Stomach (tissue), 19 donors: ENCODE measurements at places on chromosomes 7 and 10. TPM values are rescaled to one million over a fixed set of nuclear protein-coding genes. Genes with fewer than 3 reads are reported as not detected.

DNA sequence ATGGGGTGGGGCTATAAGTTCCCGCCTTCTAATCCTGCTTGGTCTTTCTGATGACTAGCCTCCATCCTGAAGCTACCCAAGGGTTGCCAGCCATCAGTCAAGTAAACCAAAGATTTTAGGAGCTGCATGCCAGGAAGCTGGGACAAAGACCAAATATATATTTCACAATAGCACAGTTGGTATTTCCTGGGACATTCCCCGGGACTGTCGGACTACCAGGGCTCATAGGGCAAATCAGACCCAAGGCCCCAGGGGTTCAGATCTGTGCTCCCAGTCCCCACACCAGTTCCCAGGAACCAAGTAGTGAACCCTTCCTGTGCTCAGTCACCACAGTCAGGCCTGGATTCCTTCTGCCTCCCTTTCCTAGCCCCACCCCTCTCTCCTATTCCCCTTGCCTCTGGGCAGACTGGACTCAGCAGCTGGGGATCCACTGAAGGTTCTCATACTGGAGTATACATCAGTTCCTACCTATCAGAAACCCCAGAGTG, 5.7 kb upstream of the CXCL12 start:
- no peak overlapping the region for H3K27ac ChIP-seq
- no peak overlapping the region for H3K4me3 ChIP-seq
- H3K36me3 ChIP-seq = no peaks in the 10 kb centered on the region
- H3K27me3 ChIP-seq = peaks cover 13% of the 10 kb centered on the region
- H3K4me1 ChIP-seq = peaks cover 3% of the 10 kb centered on the region
- DNase-seq = no peak

GRCh38 chr10:94213980-94214379, 148.8 kb downstream of the NOC3L start:
- H3K36me3 ChIP-seq = no peaks in the 10 kb centered on the region
- no peak for DNase-seq
- H3K4me3 ChIP-seq = no peak overlapping the region
- peaks cover 32% of the 10 kb centered on the region for H3K4me1 ChIP-seq
- no peaks in the 10 kb centered on the region for H3K27me3 ChIP-seq
- peak overlapping the region; percentile 65 for H3K27ac ChIP-seq

- no peaks in the 10 kb centered on the region for H3K27me3 ChIP-seq
These were observed 8.9 kb downstream of the GLI3 start for GRCh38 chr7:42227936-42228591.

GRCh38 chr7:134940729-134941128, 45.6 kb upstream of the AGBL3 start:
- no peak overlapping the region for H3K4me3 ChIP-seq
- DNase-seq = no peak
- peaks cover 18% of the 10 kb centered on the region for H3K36me3 ChIP-seq
- H3K27ac ChIP-seq = peak overlapping the region; percentile 72
- H3K27me3 ChIP-seq = no peaks in the 10 kb centered on the region
- H3K4me1 ChIP-seq = peaks cover 52% of the 10 kb centered on the region

- no peak overlapping the region for H3K4me3 ChIP-seq
- no peak overlapping the region for H3K27ac ChIP-seq
- H3K36me3 ChIP-seq = peaks cover 84% of the 10 kb centered on the region
- no peak for DNase-seq
- H3K27me3 ChIP-seq = no peaks in the 10 kb centered on the region
- H3K4me1 ChIP-seq = no peaks in the 10 kb centered on the region
These were observed 19.8 kb upstream of the CLDN12 start for GRCh38 chr7:90383422-90383821.

DNA sequence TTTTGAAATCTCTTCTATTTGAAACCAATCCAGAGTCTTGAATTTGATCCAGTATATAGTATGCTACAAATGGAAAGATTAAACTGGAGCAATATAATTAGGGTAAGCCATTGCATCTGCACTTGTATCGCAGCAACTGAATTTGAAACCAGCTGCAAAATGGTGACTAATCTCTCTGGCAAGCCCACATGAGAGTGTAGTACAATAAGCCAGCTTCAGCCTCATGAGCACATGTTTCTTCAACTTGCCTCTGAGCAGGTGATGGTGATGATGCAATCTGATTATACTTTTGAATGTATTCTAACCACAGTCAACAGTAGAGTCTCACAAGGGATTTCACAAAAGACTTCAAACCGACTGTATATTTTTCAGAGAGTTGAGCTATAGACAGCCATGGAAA, 829 bp upstream of the RPA3 start:
- H3K36me3 ChIP-seq = no peaks in the 10 kb centered on the region
- H3K27ac ChIP-seq = no peak overlapping the region
- H3K4me3 ChIP-seq = no peak overlapping the region
- peaks cover 16% of the 10 kb centered on the region for H3K4me1 ChIP-seq
- DNase-seq = peak; percentile 78

DNA sequence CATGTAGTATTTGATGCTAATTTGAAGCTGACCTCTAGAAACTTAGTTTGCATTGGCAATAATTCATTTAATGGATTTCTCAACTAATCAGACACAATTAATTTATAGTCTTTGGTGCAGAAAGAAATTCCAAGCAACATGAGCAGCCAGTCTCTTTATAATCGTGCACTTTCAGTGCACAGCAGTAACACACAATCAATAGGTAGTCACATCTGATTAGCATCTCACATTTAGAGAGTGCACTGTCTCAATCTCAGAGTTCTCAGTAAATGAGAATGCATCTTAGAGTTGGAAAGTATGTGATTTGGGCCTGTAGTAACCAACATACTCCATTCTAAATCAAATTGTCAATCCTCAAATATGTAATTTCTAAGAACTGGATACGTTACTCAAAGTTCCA, 377.6 kb downstream of the POM121L12 start:
- no peaks in the 10 kb centered on the region for H3K36me3 ChIP-seq
- H3K27ac ChIP-seq = no peak overlapping the region
- no peaks in the 10 kb centered on the region for H3K4me1 ChIP-seq
- H3K4me3 ChIP-seq = no peak overlapping the region

- no peak overlapping the region for H3K4me3 ChIP-seq
- no peaks in the 10 kb centered on the region for H3K27me3 ChIP-seq
- no peaks in the 10 kb centered on the region for H3K36me3 ChIP-seq
- no peak for DNase-seq
These were observed 96.0 kb upstream of the GATA3 start for GRCh38 chr10:7958442-7958841.

DNA sequence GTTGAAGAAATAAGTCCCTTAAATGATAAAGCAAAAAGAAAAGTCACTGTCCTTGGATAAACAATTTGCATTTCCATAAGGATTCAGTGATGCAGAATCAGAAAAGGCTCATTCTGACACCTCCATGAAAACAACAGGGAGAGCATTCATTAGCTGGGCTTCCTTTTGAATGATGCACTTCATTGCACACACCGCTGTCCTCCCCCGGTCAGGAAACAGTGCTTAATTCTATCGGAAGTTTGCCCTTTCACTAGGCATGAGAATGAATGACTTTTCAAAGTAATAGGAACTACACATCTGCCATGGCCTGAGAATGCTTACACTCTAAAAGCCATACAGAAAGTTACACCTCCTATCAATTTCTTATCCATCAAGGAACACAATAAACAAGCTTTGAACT, 4.2 kb downstream of the PCDH15 start:
- DNase-seq = no peak
- no peaks in the 10 kb centered on the region for H3K4me1 ChIP-seq
- no peaks in the 10 kb centered on the region for H3K27me3 ChIP-seq
- H3K4me3 ChIP-seq = no peak overlapping the region

GRCh38 chr7:70354409-70355169, 756.3 kb downstream of the AUTS2 start:
- no peak for DNase-seq
- no peaks in the 10 kb centered on the region for H3K27me3 ChIP-seq
- no peak overlapping the region for H3K27ac ChIP-seq

DNA sequence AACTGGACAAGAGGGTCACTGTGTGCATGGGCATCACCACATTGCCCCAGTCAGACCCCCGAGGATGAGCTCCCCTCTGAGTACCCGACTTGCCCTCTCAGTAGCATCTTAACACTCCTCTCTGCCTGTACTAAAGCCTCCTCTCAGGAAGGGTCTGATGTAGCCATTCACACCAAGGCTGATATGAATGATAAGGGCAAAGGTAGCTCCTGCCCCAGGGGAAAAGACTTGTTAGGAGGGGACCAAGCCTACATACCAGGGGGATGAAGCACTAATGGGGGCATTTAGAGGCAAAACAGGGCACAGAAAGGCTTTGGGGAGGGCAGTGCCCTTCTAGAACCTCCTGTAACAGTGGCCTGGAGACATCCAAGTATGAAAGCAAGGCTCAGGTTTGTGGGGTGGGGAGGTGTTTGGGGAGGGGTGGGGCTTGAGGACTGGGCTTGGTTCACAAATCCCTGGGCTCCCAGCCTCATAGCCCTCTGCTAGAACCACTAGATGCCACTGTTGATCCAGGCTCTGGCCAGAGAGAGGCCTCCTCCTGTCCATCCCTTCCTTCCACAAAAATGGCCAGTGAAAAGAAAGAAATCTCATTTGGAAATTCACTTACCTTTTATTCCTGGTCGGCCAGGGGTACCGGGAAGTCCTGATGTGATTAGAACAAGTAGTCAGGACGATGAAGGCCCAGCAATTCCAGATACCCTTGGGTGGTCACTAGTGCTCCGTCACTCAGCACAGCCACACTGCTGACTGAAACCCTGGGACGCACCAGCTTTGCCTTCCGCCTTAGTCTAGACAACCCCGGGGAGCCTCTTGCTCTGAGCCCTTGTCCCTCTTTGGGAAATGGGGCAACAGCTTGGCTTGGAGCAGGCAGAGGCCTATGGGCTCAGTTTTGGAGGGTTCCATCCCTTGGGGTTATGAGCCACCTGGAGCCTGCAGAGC, 40.3 kb downstream of the COL17A1 start:
- peaks cover 4% of the 10 kb centered on the region for H3K4me1 ChIP-seq
- no peak overlapping the region for H3K27ac ChIP-seq
- H3K4me3 ChIP-seq = no peak overlapping the region
- no peaks in the 10 kb centered on the region for H3K36me3 ChIP-seq

- no peak for DNase-seq
- no peak overlapping the region for H3K4me3 ChIP-seq
- H3K4me1 ChIP-seq = peaks cover 5% of the 10 kb centered on the region
- peaks cover 21% of the 10 kb centered on the region for H3K36me3 ChIP-seq
- no peak overlapping the region for H3K27ac ChIP-seq
These were observed 39.6 kb downstream of the TSPAN15 start for GRCh38 chr10:69490876-69491275.

GRCh38 chr10:66552331-66552730, 373.5 kb upstream of the LRRTM3 start:
- H3K27me3 ChIP-seq = no peaks in the 10 kb centered on the region
- no peak overlapping the region for H3K27ac ChIP-seq
- no peak for DNase-seq
- H3K4me3 ChIP-seq = no peak overlapping the region

GRCh38 chr10:126854726-126855495, 50.3 kb upstream of the DOCK1 start:
- H3K4me3 ChIP-seq = no peak overlapping the region
- H3K4me1 ChIP-seq = no peaks in the 10 kb centered on the region
- H3K36me3 ChIP-seq = no peaks in the 10 kb centered on the region
- DNase-seq = no peak

GRCh38 chr7:35650751-35651150, 44.2 kb downstream of the HERPUD2 start:
- no peak for DNase-seq
- H3K36me3 ChIP-seq = peaks cover 5% of the 10 kb centered on the region
- H3K4me3 ChIP-seq = no peak overlapping the region
- no peak overlapping the region for H3K27ac ChIP-seq
- no peaks in the 10 kb centered on the region for H3K27me3 ChIP-seq

DNA sequence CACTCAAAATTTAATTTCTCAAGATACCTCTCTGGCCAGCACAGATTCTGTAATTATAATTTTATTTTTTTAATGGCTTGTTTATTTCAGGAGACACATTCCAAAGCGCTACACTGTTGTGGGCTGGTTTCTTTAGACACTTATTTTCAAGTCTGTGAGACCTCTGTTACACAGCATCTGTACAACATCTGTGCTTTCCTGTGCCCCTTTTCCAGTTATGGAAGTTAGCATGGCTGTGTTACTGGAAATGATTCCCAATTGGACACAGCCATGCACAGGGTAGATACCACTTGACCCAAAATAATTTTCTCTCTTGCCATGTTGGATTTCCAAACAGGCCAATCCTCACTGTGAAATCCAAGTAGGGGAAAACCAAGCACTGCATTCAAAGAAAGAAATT, 172.3 kb upstream of the ADCY1 start:
- H3K27ac ChIP-seq = no peak overlapping the region
- H3K27me3 ChIP-seq = no peaks in the 10 kb centered on the region
- no peaks in the 10 kb centered on the region for H3K36me3 ChIP-seq
- no peak overlapping the region for H3K4me3 ChIP-seq

DNA sequence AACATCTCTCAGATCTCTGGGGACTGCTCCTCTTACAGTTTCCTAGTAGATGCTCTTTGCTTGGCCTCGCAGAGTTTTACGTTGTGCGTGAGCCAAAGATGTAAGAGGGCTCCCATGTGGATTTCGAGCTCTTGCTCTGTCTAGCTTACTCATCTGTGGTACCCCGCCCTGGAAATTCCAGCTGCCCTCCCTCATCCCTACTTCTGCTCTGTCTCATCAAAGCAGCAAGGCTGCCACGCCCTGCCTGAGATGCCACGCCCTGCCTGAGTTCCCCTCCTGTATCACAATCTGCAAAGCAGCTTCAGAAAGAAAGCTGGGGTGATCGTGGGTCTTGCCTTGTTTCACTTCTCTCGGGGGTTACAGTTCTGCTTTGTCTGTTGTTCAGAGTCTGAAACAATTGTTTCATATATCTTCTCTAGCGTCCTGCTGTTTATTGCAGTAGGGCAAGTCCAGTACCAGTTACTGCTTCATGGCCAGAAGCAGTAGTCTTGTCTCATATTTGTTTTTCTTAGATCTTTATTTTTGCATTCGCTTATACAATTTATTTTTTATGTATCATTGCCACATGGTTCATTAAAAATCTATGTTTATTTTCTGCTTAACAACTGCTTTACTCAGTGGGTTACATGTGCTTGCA, 36.1 kb upstream of the CCNY start:
- H3K27me3 ChIP-seq = no peaks in the 10 kb centered on the region
- H3K36me3 ChIP-seq = no peaks in the 10 kb centered on the region
- H3K4me1 ChIP-seq = peaks cover 5% of the 10 kb centered on the region
- H3K27ac ChIP-seq = no peak overlapping the region

- no peak overlapping the region for H3K4me3 ChIP-seq
- H3K36me3 ChIP-seq = peaks cover 22% of the 10 kb centered on the region
- no peak for DNase-seq
These were observed 9.3 kb upstream of the ZC3HAV1L start for GRCh38 chr7:139044813-139045794.

LRRC72 gene
- not detected for total RNA-seq

EBLN1 gene
- not detected for total RNA-seq

KCNH2 gene
- total RNA-seq = 5.9 TPM

NRCAM gene
- 8.8 TPM for total RNA-seq

NRAP gene
- 0.18 TPM for total RNA-seq

GRM3 gene
- total RNA-seq = not detected

GIMAP1 gene
- 4.8 TPM for total RNA-seq
